ENCODE measurements at places on chromosomes 12 and 14.

GRCh38 chr14:52072266-52072780 lies 3.5 kb upstream of the NID2 start:
- no peak for DNase-seq

GRCh38 chr12:4439736-4440135 lies 5.9 kb downstream of the FGF6 start:
- no peak for DNase-seq

- DNase-seq, result peak; percentile 21
These were observed 55.6 kb upstream of the PPP2R5C start for GRCh38 chr14:101705733-101706508.

DNA sequence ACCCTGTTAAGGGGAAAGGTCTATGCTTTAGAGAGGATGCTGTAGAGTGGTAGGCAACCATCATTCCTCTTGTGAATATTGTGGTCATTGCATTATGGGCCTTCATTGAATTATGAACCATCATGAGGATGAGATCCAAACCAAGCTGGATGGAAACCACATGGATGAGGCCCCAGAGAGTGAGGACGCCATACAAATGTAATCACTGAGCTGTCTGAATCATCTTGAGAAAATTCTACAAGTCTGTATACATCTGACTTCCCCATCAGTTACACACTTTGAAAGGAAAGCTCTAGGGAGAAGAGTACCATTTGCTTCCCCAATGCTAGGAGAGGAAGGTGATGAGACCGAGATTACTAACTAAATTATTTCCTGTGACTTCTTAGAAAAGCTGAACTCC lies 172.9 kb downstream of the CACNA1C start:
- DNase-seq, result no peak

DNA sequence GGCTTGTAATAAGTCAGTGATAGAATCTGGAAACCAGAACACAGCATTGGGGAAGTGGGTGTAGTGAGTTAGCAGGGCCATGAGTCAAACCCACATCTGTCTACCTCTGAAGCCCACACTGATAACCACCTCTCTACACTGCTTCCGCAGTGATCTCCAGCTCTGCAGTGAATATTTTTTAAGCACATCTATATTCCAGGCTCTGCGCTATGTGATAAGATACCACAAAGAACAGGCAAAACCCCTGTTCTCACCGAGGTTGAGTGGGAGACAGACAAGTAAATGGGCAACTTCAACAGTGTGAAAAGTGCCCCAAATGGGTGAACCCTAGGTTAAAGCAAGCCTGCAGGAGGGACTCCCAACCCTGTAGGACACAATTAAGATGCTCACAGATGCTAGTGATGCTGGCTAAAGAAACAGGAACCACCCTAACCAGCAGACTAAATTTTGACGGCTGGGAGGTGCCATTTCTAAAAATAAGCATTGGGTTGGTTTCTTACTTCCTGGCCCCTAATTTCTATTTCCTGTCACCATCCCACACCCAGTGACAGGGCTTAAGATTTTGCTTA lies 375.0 kb downstream of the DPF3 start:
- DNase-seq, result no peak

- DNase-seq, result no peak
These were observed 33.2 kb upstream of the KIF21A start for GRCh38 chr12:39476121-39476520.
